M059J (cell line): ENCODE measurements at places on chromosomes 1 and 21.

GRCh38 chr1:74748960-74749359 lies 16.0 kb downstream of the TYW3 start:
- DNase-seq = no peak

DNA sequence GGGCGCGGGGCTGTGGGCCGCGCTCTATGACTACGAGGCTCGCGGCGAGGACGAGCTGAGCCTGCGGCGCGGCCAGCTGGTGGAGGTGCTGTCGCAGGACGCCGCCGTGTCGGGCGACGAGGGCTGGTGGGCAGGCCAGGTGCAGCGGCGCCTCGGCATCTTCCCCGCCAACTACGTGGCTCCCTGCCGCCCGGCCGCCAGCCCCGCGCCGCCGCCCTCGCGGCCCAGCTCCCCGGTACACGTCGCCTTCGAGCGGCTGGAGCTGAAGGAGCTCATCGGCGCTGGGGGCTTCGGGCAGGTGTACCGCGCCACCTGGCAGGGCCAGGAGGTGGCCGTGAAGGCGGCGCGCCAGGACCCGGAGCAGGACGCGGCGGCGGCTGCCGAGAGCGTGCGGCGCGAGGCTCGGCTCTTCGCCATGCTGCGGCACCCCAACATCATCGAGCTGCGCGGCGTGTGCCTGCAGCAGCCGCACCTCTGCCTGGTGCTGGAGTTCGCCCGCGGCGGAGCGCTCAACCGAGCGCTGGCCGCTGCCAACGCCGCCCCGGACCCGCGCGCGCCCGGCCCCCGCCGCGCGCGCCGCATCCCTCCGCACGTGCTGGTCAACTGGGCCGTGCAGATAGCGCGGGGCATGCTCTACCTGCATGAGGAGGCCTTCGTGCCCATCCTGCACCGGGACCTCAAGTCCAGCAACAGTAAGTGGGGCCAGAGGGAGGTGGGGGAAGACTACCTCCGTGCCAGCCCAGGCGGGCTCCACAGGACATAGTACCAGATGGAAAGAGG lies 808 bp downstream of the MAP3K21 start:
- peak; percentile 34 for DNase-seq

- no peak for DNase-seq
Measured at GRCh38 chr21:46124083-46124925, 26.4 kb downstream of the COL6A2 start.

DNA sequence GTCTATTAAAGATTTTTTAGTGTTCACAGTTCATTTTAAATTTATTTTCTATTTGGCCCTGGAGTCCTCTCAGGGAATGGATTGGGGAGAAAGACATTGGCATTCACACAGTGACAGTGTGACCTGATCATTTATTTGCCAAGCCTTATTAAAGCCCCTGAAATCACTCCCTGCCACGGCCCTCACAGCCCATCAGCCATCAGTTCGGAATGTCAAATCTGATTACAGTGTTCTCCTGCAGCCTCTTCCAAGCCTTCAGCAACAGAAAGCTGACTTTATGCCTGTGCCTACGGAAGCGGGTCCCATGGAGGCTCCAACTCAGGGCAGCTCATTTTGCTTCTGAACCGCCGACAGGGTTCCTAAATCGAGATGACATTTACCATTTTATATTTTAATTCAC lies 451.2 kb downstream of the DSCAM start:
- no peak for DNase-seq

DNA sequence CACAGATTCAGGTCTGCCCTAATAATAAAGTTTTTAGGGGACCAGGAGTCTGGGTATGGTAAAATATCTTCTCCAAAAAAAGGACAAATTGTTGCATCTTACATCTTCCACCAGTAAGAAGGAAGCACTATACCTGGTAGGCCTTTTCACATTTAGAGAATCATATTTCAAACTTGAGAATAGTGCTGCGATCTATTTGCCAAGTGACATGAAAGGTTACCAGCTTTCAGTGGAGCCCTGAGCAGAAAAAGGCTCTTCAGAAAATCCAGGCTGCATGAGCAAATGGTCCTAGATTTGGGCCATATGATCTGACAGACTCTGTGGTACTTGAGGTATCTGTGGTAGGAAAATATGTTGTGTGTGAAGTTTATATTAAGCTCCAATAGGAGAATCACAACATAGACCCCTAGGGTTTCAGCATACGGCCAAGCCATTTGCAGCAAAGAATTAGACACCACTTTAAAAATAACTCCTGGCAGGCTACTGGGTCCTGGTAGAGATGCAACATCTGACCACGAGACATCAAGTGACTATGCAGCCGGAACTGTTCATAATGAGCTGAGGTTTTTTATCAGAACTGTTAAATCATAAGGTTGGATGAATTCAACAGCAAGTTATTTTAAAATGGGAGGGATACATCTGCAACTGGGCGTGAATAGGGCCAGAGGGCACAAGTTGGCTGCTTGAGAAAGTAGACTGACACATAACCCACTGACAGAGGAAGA lies 38.6 kb upstream of the CCDC190 start:
- DNase-seq = peak; percentile 93

GRCh38 chr1:52305417-52306226 lies 60.4 kb downstream of the CC2D1B start:
- no peak for DNase-seq

DNA sequence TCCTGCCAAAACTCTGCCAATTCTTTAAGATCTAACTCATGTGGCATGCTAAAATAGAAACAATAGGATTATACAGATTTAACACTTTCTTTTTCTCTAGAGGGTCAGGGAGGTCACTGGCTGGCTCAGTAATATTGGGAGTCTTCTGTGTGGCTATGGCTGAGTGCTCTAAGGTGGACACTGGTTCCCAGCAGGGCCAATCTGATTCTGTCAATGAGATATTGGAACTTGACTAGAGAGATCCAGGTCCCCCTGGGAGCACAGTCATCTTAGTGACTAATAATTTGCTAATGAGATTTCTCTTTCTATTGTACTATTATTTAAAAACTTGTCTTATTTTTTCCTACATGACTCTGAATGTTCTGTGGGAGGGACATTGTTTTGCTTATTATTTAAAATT lies 69.1 kb upstream of the ZP4 start:
- no peak for DNase-seq

- no peak for DNase-seq
Measured at GRCh38 chr1:17516303-17517214, 22.9 kb upstream of the ARHGEF10L start.

GRCh38 chr1:94819945-94820746 lies at the start of gene SLC44A3:
TSS of gene SLC44A3 (plus strand) at chr1:94820357. CDS start at chr1:94820452, 95 bp downstream.
- DNase-seq = peak; percentile 53

DNA sequence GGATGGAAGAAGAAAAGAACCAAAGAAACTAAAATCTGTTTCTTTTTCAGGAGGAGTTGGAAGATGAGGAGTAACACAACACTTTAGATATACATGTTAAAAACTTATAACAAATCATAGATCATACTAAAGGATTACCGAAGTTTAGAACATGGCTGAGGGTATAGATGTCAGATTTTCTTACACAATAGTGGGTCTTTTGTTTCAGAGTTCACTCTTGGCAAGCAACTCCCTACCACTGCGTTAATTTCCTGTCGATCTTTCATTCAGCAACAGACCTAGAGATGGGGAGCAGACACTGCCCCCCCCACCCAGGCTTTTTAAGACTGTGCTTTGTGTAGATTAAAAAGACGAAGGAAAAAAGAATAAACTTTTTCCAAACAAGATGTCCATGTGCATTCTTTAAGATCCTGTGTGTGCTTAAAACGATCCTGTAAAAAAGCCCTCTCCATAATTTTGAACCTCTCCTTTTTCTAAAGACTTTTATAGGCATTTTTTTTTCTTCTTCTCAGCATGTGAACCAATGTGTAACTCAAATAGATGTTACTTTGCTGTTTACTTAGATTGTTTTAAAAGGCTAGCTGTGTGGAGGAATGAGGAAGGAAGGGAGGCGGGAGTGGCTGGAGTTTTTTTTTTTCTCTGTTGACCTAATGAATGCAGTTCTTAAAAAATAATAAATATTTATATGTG lies 50.4 kb downstream of the NFIA start:
- no peak for DNase-seq

DNA sequence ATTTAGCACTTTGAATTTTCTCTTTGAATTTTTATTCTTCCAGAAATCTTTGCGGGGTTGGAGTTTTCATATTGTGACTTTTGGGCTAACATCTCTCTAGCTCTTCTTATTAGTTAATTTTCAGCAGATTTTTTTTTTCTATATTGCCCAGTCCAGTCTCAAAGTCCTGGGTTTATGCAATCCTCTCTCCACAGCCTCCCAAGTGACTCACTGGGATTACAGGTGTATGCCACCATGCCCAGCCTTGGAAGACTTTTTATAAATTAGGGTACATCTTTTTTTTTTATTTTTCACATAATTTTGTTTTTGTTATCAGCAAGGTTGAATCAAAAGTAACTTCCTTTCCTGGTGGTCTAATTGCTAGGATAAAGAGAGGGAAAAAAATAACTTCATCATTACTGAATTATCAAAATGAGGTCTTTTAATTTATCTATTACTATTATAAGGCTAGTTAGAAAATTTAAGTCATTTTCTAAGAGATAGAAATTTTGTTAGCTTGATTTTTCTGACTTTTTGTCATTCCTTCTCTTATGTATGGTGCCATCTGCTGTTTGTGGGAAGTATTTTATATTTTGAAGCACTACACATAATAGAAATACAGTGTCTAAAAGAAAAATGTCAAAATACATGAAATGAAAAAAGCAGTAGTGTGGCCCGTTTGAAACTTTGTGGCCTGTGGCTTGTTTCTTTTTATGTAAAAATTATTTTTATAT lies 273.4 kb upstream of the CACYBP start:
- peak; percentile 37 for DNase-seq

- DNase-seq = peak; percentile 34
Measured at GRCh38 chr1:85027242-85027983, 20.9 kb downstream of the MCOLN3 start.

GRCh38 chr1:24793447-24794129 lies 48.3 kb downstream of the CLIC4 start:
- peak; percentile 72 for DNase-seq

- peak; percentile 59 for DNase-seq
Measured at GRCh38 chr1:229227298-229227919, 43.5 kb upstream of the RAB4A start.

- no peak for DNase-seq
Measured at GRCh38 chr1:227928811-227929375, 18.8 kb downstream of the WNT9A start.

- DNase-seq = no peak
Measured at GRCh38 chr1:117176579-117176978, 34.1 kb downstream of the VTCN1 start.

GRCh38 chr1:156503698-156504437 lies 3.3 kb upstream of the MEF2D start:
- peak; percentile 45 for DNase-seq

- DNase-seq = peak; percentile 30
Measured at GRCh38 chr1:234746798-234747196, 136.8 kb upstream of the IRF2BP2 start.

DNA sequence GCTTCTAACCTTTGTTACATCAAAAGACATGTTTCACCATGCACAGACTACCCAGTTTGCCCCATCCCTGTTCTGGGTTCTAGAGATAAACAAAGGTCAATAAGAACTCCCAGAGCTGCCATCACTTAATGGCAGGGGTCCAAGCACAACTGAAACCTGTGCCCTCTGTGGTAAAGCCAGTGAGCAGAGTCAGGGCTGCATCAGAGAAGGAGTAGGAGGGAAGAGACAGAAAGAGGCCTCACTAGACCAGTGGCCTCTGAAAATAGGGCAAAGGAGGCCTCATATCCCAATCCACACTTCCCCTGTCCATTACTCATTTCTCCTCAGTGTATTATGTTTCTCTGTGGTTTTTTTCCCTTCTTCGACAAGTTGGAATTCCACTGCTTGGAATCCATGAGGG lies 10.2 kb downstream of the ATP1A2 start:
- DNase-seq = peak; percentile 90

DNA sequence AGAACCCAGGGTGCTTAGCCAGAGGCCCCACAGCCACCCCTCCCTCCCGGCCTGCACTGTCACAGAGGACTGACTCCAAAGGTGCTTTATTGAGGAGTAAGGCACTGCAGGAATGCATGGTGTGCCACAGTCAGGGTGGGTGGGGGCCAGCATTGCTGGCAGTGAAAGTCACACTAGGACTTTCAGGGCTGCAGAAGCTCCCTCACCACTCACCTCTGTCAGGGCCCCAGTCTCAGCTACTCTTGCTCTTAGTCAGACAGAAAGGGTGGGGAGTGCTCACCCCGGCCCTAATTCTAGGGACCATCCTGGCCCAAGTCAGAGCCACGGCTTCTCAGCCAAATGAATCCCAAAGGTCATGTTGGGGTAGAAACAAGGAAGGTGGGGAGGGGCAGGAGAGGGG lies 19.4 kb downstream of the KNCN start:
- DNase-seq = no peak

DNA sequence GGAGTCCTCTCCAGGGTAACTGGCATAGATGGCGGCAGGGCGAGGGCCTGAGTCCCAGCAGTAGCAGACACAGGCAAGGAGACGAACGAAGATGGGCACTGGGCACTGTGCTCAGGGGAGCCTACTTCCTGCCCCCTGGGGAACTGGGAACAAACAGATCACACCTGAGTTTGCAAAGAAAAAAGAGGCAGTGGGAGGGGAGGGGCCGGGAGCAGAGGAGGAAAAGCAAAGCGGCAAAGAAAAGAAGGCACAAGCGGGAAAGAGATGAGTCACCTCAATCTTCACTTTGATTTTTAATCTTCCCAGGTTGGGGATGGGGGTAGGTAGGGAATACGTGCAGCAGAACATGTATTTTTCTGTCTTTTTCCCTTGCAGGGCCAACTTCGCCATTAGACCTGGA lies 44.0 kb downstream of the ZSCAN20 start:
- no peak for DNase-seq

- DNase-seq = peak; percentile 97
Measured at GRCh38 chr1:92804721-92805201, 19.9 kb upstream of the EVI5 start.

DNA sequence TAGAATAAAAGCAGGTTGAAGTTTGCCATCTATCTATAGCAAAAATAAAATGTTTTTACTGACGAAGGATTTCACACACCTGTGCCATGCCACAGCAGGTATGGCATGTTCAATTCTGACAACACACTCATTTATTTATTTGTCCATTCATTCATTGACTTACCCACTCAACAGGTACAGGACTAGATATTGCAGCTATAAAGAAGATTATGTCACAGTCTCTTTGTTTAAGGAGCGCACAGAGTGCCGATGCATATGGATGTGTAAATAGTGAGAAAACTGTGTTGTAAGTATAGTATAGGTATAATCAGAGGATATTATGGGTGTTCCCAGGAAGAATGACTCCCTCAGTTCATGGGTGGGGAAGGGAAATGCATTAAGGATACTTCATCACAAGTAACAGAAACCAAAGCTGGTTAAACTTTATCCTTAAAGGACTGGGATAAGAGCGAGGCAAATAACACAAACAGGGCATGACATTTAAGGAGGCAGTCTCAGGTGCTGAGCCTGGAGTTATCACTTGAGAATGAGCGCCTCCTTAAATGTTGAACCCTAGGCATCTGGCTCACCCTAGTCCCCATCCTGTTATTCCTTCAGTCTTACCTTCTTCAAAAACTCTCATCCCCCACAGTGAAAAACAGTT lies 7.9 kb upstream of the ZRANB2 start:
- DNase-seq = no peak

DNA sequence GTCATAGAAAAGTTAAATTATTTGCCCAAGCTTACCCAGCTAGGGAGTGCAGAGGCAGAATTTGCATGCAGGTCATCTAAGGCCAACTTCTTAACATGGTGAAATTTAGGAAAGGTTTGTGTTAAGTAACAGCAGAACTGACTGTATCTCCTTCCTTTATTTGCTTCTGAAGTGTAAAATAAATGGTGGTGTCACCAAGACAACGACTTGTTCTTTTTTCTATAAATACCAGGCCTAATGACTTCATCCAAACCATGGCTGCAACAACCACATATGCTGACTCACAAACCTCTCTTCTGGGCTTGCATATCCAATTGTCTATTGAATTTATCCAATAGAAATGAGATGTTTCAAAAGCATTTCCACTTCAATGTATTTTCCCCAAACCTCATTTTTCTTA lies 19.1 kb downstream of the COL24A1 start:
- DNase-seq = peak; percentile 94
